ENCODE measurements at places on chromosomes 1 and 21. TPM values are rescaled to one million over a fixed set of nuclear protein-coding genes. Genes with fewer than 3 reads are reported as not detected.

Gene ADAMTS4
- 1.4 TPM for total RNA-seq

Gene ERVH48-1
- not detected for total RNA-seq

Gene PTPN14
- 23.8 TPM for total RNA-seq

Gene GPATCH4
- total RNA-seq: 5.4 TPM

Gene ETNK2
- total RNA-seq: 5.2 TPM

Gene LSS
- total RNA-seq: 111 TPM

Gene PDIK1L
- total RNA-seq: 3.4 TPM

Gene POU3F1
- 0.17 TPM for total RNA-seq

Gene ATP6V1G3
- total RNA-seq: not detected

Gene DISC1
- 5.0 TPM for total RNA-seq

Gene BGLAP
- 0.26 TPM for total RNA-seq

All from bronchial smooth muscle cell (primary cell).